ENCODE measurements at places on chromosomes 6 and 20.

DNA sequence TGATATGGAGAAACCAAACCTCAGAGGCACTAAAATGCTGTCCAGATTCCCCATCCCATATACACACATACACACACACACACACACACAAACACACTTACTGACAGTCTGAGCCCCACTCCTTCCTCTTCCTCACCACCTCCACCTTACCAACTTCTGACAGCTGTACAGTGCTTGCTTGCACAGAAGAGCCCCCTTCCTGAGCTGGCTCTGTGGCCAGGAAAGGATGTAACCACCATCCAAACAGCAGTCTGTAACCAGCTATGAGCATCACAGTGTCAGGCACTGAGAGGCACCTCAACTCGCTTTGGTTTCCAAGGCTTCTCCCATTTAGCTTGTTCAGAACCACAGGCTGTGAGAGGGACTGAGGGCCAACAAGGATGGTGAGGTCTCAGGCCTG, 5.9 kb upstream of the C6orf136 start:
- DNase-seq: no peak

DNA sequence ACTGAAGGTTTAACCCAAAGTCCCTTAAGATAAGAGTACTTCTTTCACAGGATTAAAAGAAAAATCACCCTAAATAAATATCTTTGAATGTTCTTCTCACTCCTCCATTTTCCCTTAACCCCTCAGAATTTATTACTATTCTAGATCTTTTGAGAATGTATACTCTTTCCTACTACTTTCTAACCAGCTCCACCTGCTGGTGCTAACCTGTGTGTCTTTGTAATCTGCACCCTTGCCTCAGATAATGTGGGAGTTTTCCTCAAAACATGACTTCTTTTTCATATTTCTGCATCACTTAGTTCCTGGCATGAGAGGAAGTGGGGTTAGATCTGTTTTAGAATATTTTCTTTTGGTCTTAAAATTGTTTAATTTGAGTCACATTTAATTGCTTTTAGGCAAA, 394.2 kb downstream of the BMP2 start:
- no peak for DNase-seq

DNA sequence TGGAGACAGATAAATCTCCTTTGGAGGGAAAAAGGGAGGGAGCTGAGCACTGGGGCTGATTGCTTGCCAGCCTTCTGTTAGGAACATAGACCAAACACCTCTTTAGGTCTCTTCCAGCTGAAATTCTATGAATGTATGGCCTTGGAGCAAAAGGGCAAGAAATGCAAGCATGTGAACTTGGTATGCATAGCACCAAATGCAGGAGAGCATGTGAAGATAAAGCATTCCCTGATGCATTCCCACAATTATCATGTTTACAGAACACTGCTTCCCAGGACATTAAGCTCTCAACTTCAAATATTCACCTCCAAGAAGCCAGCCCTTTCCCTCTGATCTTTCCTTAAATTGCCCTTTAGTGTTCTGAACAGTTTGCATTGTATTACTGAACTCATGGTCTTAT, 15.6 kb downstream of the RIPOR2 start:
- no peak for DNase-seq

GRCh38 chr6:85460921-85461797, 11.3 kb downstream of the NT5E start:
- DNase-seq: no peak

GRCh38 chr6:37657112-37657886, 40.4 kb downstream of the MDGA1 start:
- DNase-seq: no peak

DNA sequence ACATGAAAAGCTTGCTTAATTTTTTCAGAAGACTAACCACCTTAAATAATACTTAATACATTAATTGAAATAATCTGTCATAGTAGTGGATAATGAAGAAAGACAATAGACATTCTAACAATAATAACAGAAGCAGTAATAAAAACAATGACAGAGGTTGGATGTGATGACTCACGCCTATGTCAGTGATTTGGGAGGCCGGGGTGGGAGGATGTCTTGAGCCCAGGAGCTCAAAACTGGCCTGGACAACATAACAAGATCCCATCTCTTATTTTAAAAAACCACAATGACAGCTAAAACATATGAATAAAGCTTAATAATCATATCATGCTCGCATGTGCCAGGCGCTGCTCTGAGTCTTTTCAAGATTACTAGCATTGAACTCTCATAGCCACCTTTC, 105.5 kb downstream of the IPCEF1 start:
- no peak for DNase-seq

GRCh38 chr6:158780988-158781691, 38.0 kb downstream of the EZR start:
- DNase-seq: no peak

GRCh38 chr6:123925842-123926399, 122.3 kb downstream of the NKAIN2 start:
- no peak for DNase-seq

GRCh38 chr20:25299806-25300205, 51.9 kb downstream of the PYGB start:
- no peak for DNase-seq

- DNase-seq: no peak
Observed at GRCh38 chr20:51697096-51697826, 70.9 kb downstream of the ATP9A start.

DNA sequence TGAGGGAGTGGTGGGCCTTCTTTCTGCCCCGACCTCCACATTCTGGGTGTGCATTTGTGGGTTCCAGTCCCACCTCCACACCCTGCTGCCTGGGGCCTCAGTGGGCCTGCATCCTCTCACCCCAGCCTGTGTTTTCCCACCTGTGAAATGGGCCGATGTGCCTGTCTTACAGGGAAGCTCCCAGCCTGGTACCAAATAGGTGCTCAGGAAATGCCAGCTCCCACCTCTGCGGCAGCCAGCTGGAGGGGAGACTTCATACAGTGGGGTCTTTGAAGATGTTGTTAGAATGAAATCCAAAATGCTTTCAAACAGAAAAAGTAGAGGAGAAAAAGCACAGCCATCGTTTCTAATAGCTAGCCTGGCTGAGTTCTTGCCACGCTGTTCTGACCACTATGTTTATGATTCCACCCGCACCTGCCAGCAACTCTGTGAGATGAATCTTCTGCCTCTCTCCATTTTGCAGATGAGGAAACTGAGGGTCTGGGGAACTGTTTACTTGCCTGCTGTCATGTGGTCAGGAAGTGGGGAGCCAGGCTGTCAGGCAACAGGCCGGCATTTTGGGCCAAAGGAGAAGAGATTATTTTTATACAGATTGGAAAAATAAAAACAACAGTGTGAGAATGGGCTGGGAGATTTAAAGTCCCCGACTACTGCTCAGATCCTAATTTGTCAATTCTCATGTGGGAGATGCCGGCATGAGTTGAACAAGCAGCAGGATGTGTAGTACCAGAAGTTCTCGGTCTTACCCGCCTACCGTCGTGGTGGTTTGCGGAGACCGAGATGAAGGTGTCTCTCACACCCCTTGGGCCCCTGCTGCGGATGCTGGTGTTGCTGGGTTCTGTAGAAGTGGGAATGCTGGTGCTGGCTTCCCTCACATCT, 4.6 kb downstream of the TMEM181 start:
- no peak for DNase-seq

DNA sequence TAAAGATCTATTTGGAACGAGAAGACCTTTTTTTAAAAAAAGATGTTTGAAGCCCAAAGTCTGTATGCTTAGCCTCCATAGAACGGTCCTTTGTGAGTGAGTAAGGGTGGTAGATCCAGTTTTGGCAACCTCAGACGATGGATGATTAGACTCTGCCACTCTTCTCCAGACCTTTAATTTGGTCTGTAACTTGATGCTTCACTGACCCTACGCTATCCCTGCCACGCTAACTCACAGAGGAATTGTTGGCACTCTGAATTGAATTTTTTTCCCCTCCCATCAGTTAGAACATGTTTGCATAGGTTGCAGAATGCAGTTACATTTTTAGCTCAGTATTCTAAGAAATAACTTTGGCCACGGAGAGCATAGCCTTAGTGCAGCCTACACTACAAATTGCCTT, 15.8 kb upstream of the DEK start:
- no peak for DNase-seq

- peak; percentile 46 for DNase-seq
Observed at GRCh38 chr6:28940858-28941683, 17.3 kb upstream of the TRIM27 start.

- no peak for DNase-seq
Observed at GRCh38 chr6:203661-204060, 88.6 kb upstream of the DUSP22 start.

- no peak for DNase-seq
Observed at GRCh38 chr20:63166193-63167020, 49.5 kb downstream of the YTHDF1 start.

All from GOT3 (cell line).